ENCODE measurements at places on chromosomes 7 and 10. TPM values are rescaled to one million over a fixed set of nuclear protein-coding genes. Genes with fewer than 3 reads are reported as not detected.

SLC26A5 gene
- not detected for total RNA-seq

NAT16 gene
- total RNA-seq: not detected

CCDC136 gene
- 0.64 TPM for total RNA-seq

C10orf105 gene
- not detected for total RNA-seq

ORC5 gene
- 46.2 TPM for total RNA-seq

OR6B1 gene
- not detected for total RNA-seq

PFKP gene
- 197 TPM for total RNA-seq

TMEM176A gene
- total RNA-seq: 31.5 TPM

PRF1 gene
- 6.2 TPM for total RNA-seq

VSIR gene
- total RNA-seq: 193 TPM

PAPOLB gene
- not detected for total RNA-seq

CLRN3 gene
- total RNA-seq: not detected

CCDC3 gene
- 86.0 TPM for total RNA-seq

ATG9B gene
- total RNA-seq: not detected

MYL10 gene
- not detected for total RNA-seq

SKIDA1 gene
- total RNA-seq: not detected

POMZP3 gene
- total RNA-seq: 9.8 TPM

OR2A42 gene
- total RNA-seq: not detected

COBL gene
- 0.11 TPM for total RNA-seq

FOXL3 gene
- total RNA-seq: not detected

CHAT gene
- not detected for total RNA-seq

LRRC18 gene
- total RNA-seq: not detected

MINDY3 gene
- 13.7 TPM for total RNA-seq

CFAP58 gene
- not detected for total RNA-seq

ENO4 gene
- not detected for total RNA-seq

CEP55 gene
- not detected for total RNA-seq

PDE1C gene
- total RNA-seq: 1.4 TPM

HABP2 gene
- not detected for total RNA-seq

PAX2 gene
- not detected for total RNA-seq

NUPR2 gene
- total RNA-seq: not detected

CRYGN gene
- not detected for total RNA-seq

AZGP1 gene
- not detected for total RNA-seq

RAB19 gene
- not detected for total RNA-seq

PLAC9 gene
- 221 TPM for total RNA-seq

FGFBP3 gene
- total RNA-seq: 6.6 TPM

AKR1C8 gene
- not detected for total RNA-seq

GALNT17 gene
- 29.8 TPM for total RNA-seq

OPN1SW gene
- total RNA-seq: not detected

SLC26A3 gene
- total RNA-seq: 0.11 TPM

C10orf53 gene
- not detected for total RNA-seq

BCCIP gene
- total RNA-seq: 4.7 TPM

C7orf33 gene
- total RNA-seq: not detected

SLC29A4 gene
- total RNA-seq: 3.2 TPM

SPAM1 gene
- not detected for total RNA-seq

SYCE1 gene
- total RNA-seq: not detected

LLCFC1 gene
- total RNA-seq: not detected

ITPRID1 gene
- not detected for total RNA-seq

ASZ1 gene
- not detected for total RNA-seq

DNAH11 gene
- total RNA-seq: 0.75 TPM

Data from ascending aorta (tissue), 2 donors.